Testis (tissue), 5 donors: ENCODE measurements at places on chromosomes 7 and 10. TPM values are rescaled to one million over a fixed set of nuclear protein-coding genes. Genes with fewer than 3 reads are reported as not detected.
A peak's percentile ranks its signal among the peaks of the same experiment; 100 is the strongest.

PTF1A gene
- total RNA-seq = 5.0 TPM

SEMA3E gene
- total RNA-seq = 0.47 TPM

ACTR3C gene
- total RNA-seq = 6.1 TPM

CLDN4 gene
- 0.94 TPM for total RNA-seq

BICC1 gene
- total RNA-seq = 14.1 TPM

CLIP2 gene
- 19.8 TPM for total RNA-seq

TSPAN12 gene
- total RNA-seq = 6.3 TPM

SPRN gene
- total RNA-seq = 1.8 TPM

KIAA1217 gene
- total RNA-seq = 197 TPM

GRCh38 chr10:80421050-80421706 lies 12.8 kb downstream of the PRXL2A start:
- H3K27me3 ChIP-seq = no peaks in the 10 kb centered on the region
- H3K36me3 ChIP-seq = no peaks in the 10 kb centered on the region
- H3K27ac ChIP-seq = peak overlapping the region; percentile 23
- no peak for DNase-seq

GRCh38 chr10:114653926-114654325 lies 4.1 kb downstream of the ABLIM1 start:
- H3K27me3 ChIP-seq = no peaks in the 10 kb centered on the region
- H3K4me3 ChIP-seq = no peak overlapping the region
- no peak for DNase-seq
- no peaks in the 10 kb centered on the region for H3K36me3 ChIP-seq

DNA sequence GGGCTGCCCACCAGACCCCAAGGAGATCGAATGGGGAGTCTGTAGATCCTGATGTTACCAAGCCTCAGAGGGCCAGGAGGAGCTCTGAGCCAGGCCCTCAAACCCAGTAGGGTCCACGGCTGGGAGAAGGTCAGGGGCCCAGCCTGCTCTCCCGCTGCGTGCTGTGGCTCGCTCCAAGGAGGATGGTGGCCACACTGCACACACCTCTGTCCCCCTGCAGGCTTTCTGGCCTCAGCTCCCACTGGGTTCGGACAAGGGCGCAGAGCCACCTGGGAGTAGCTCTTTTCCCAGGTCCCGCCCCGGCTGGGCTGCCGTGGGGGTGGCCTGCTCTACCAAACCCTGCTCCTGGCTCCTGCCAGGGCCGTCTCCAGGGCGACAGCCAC lies 175.8 kb downstream of the ZNF248 start:
- H3K36me3 ChIP-seq = no peaks in the 10 kb centered on the region
- no peak overlapping the region for H3K27ac ChIP-seq
- H3K27me3 ChIP-seq = no peaks in the 10 kb centered on the region
- H3K4me3 ChIP-seq = no peak overlapping the region
- DNase-seq = no peak

DNA sequence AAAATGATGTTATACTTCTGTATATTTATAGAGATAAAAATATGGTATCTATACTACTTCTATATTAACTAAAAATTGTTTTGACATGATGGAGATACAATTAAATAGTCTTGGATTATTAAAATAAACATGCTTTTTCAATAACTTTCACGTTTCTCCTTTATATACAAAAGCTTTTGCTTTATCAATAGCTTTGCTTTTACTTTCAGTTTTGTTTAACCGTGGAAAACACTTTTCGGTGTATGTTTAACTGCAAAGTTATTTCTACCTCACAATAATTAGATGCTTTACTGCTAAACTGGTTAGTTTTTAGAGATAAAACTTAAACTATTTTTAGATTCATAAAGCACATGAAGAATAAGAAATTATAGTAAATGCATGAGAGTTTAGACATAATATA lies 432.1 kb upstream of the PCDH15 start:
- DNase-seq = no peak
- no peaks in the 10 kb centered on the region for H3K36me3 ChIP-seq
- no peak overlapping the region for H3K27ac ChIP-seq

GRCh38 chr10:32256613-32257437 lies 90.1 kb downstream of the EPC1 start:
- H3K27ac ChIP-seq = no peak overlapping the region
- peak; percentile 75 for DNase-seq
- peaks cover 4% of the 10 kb centered on the region for H3K4me1 ChIP-seq
- no peak overlapping the region for H3K4me3 ChIP-seq
- no peaks in the 10 kb centered on the region for H3K36me3 ChIP-seq

- H3K36me3 ChIP-seq = no peaks in the 10 kb centered on the region
- H3K27ac ChIP-seq = no peak overlapping the region
- no peaks in the 10 kb centered on the region for H3K27me3 ChIP-seq
- DNase-seq = no peak
- H3K4me1 ChIP-seq = no peaks in the 10 kb centered on the region
Observed at GRCh38 chr7:70419526-70420380, 712.2 kb upstream of the GALNT17 start.

- no peak overlapping the region for H3K4me3 ChIP-seq
- H3K36me3 ChIP-seq = no peaks in the 10 kb centered on the region
- DNase-seq = no peak
Observed at GRCh38 chr10:69498711-69499471, 47.6 kb downstream of the TSPAN15 start.

GRCh38 chr7:30237271-30237695 lies 47.1 kb upstream of the ZNRF2 start:
- no peak overlapping the region for H3K4me3 ChIP-seq
- H3K27me3 ChIP-seq = no peaks in the 10 kb centered on the region
- no peaks in the 10 kb centered on the region for H3K4me1 ChIP-seq
- no peaks in the 10 kb centered on the region for H3K36me3 ChIP-seq
- DNase-seq = no peak
- H3K27ac ChIP-seq = no peak overlapping the region

GRCh38 chr7:24560772-24561171 lies 12.5 kb upstream of the PALS2 start:
- H3K4me1 ChIP-seq = no peaks in the 10 kb centered on the region
- H3K27ac ChIP-seq = no peak overlapping the region
- H3K36me3 ChIP-seq = no peaks in the 10 kb centered on the region
- H3K4me3 ChIP-seq = no peak overlapping the region

GRCh38 chr7:20795361-20795760 lies 8.7 kb upstream of the SP8 start:
- no peak for DNase-seq
- no peaks in the 10 kb centered on the region for H3K4me1 ChIP-seq
- H3K27ac ChIP-seq = no peak overlapping the region
- H3K4me3 ChIP-seq = no peak overlapping the region
- no peaks in the 10 kb centered on the region for H3K27me3 ChIP-seq

DNA sequence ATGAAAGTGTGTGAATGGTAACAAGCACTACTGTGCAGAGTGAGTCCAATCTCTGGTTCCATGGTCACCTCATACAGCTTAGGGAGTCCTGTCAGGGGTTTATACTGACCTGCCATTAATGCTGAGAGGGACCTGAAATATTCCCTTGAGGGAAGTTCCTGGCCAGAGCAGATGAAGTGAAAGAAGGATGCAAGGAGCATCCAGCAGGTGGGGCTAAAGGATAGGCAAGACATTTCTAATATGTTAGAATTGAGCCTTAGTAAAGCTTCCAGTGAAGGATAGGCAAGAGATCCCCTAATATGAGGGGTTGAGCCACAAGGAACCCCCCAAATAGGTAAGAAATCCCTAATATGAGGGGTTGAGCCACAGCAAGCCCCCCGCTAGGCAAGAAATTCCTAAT lies 25.5 kb upstream of the FAM221A start:
- H3K27ac ChIP-seq = no peak overlapping the region
- no peaks in the 10 kb centered on the region for H3K4me1 ChIP-seq

DNA sequence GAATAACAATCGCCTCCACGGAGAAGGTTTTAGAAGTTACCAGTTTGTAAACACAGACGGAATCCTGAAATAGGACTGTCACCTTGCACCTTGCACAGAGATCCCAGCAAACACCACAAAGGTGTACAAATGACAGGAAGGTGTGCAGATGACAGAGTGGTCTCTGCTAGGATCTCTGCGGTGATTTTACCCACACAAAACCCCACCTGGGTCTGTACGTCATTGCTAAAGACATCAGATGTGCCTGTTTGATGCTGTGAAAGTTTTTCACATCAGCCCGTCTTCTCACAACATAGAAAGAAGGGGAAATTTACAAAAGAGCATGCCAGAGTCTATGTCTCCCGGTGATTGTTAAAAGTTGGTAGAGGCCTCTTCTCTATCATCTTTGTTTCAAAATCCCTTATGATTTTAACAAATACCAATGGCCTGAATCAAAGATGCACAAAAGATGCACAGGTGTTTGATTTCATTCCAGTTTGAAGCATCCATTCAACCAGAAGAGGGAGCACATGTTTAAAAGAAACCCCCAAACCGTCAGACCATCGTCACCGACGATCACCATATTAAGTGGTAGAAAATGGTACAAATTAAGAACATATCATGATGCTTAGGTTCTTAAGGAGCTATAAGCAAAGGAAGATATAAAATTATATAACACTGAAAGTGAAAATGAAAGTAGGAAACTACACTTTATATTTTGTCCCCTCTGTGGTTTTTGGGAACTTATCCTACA lies 576.5 kb downstream of the PTPRN2 start:
- no peak overlapping the region for H3K27ac ChIP-seq
- no peaks in the 10 kb centered on the region for H3K27me3 ChIP-seq
- DNase-seq = no peak
- no peak overlapping the region for H3K4me3 ChIP-seq

DNA sequence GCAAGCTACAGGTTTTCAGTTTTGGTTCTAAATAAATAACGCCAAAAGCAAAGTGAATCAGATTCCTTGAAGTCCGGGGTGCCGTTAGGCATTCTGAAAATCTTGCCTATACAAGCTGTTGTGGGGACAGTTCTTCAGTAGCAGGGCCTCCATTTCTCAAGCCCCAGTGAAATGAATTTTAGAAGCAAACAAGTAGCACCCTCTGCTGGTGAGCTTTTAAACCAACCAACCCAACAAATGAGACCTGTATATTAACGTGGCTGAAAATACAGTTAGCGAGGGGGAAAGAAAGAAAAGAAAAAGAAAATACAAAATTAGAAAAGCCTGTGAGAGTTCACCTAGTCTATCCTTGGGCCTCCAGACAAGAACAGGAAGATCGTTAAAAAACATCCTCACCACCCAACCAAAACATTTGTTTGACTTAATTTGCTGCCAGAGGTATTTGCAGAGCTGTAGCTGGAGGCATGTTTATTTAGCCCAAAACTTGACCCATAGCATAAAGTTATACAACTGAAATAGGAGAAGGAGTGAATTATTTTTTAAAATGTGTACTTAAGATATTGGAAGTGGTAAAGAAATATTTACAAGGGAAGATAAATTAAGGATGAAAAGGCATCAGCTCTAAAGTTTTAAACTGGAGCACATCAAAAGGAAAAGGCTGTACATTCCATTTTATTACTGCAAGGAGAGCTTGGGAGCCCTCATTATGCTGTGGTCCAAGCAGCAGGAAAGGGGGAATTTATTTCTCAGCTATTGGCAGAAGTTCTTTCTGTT lies 98.9 kb downstream of the DYNC1I1 start:
- H3K36me3 ChIP-seq = no peaks in the 10 kb centered on the region
- no peaks in the 10 kb centered on the region for H3K27me3 ChIP-seq
- H3K4me1 ChIP-seq = peaks cover 5% of the 10 kb centered on the region
- no peak overlapping the region for H3K27ac ChIP-seq

GRCh38 chr10:22711373-22711772 lies 3.0 kb downstream of the PIP4K2A start:
- no peaks in the 10 kb centered on the region for H3K27me3 ChIP-seq
- H3K4me1 ChIP-seq = peaks cover 3% of the 10 kb centered on the region
- DNase-seq = no peak
- H3K4me3 ChIP-seq = no peak overlapping the region

GRCh38 chr7:105246256-105246655 lies 142.5 kb downstream of the SRPK2 start:
- H3K4me3 ChIP-seq = no peak overlapping the region
- H3K4me1 ChIP-seq = peaks cover 29% of the 10 kb centered on the region
- no peak overlapping the region for H3K27ac ChIP-seq
- H3K36me3 ChIP-seq = no peaks in the 10 kb centered on the region

GRCh38 chr10:17256627-17257026 lies 28.6 kb downstream of the VIM start:
- no peak for DNase-seq
- H3K4me3 ChIP-seq = no peak overlapping the region
- no peak overlapping the region for H3K27ac ChIP-seq
- H3K36me3 ChIP-seq = no peaks in the 10 kb centered on the region
